Esophagus mucosa (tissue), 1 donor: ENCODE measurements at places on chromosomes 12 and 14. TPM values are rescaled to one million over a fixed set of nuclear protein-coding genes. Genes with fewer than 3 reads are reported as not detected.

FAM90A1 gene
- total RNA-seq, result 0.16 TPM

FGF23 gene
- not detected for total RNA-seq

- no peak for ATAC-seq
Measured at GRCh38 chr14:80275208-80275850, 64.0 kb upstream of the DIO2 start.

DNA sequence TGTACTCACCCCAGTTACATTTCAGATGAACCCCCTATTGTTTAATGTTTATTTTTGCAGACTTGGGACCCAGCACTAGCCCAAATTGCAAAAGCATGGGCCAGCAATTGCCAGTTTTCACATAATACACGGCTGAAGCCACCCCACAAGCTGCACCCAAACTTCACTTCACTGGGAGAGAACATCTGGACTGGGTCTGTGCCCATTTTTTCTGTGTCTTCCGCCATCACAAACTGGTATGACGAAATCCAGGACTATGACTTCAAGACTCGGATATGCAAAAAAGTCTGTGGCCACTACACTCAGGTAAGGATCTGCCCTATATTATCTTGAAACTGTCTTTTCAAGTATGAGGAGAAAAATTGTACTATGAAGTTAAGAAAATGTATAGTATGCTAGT, 1.2 kb downstream of the GLIPR1 start:
- no peak for ATAC-seq

DNA sequence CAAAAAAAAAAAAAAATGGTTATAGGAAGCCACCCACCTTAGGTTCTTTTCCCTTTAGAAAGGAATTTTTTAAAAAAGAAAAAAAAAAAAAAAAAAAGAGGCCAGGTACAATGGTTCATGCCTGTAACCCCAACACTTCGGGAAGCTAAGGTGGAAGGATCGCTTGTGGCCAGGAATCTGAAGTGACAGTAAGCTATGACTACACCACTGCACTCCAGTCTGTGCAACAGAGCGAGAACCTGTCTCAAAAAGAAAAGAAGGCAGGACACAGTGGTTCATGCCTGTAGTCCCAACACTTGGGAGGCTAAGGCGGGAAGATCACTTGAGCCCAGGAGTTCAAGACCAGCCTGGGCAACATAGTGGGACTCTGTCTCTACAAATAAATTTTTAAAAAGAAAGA, 36.0 kb downstream of the SPTLC2 start:
- ATAC-seq, result no peak

DNA sequence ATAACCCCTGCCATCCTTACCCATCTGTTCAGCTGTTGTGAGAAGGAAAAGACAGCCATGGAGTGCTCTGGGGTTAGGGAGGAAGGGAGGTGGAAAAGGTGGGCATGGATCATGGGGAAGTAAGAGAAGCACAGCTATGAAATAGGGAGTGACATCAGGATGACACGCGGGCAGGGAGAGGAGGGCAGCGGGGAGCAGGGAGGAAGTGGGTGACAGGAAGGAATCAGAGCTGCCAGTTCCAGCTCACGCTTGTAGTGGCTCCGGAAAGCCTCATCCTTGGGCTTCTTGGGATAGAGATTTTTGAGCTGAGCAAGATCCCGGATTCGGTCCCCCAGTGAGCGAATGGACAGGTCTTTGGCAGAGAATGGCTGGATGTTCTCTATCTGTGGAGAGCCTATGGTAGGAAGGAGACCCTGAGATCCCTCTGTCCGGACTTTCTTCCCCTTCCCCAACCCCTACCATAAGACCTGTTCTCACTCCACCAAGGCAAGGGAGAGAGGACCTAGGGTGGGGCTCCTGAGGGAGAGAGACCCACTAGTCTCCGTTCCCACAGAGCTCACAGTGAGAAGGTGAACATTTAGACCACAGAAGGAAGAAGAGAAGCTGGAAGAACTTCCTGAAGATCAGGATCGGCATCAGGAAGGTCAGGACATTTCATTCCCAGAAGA, 10.3 kb downstream of the NAB2 start:
- no peak for ATAC-seq
